ENCODE measurements at places on chromosomes 4 and X.

GRCh38 chr4:157220371-157220881, at the start of gene GRIA2:
TSS of gene GRIA2 (plus strand) at chr4:157220728. CDS start at chr4:157221043, 315 bp downstream.
- DNase-seq = no peak

DNA sequence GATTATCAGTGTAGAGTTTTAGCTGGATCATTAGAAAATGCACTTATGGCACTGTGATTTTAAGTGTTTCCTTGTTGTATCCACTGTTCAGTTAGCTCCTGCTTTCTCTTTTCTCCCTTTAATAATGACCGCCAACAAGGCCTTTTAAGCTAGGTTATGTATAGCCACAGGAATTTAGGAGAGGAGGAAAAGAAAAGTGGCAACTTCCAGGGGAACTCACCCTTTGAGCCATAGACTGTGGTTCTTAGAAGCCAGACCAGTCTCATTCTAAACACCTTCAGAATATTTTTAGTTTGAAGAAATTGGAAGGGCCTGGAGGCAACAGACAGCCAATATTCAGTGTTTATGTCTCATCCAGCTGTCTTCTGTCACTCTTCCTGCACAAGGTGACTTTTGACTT, 6.1 kb downstream of the FGF2 start:
- DNase-seq = no peak

- no peak for DNase-seq
Measured at GRCh38 chrX:2650865-2651264, 40.2 kb upstream of the CD99 start.

DNA sequence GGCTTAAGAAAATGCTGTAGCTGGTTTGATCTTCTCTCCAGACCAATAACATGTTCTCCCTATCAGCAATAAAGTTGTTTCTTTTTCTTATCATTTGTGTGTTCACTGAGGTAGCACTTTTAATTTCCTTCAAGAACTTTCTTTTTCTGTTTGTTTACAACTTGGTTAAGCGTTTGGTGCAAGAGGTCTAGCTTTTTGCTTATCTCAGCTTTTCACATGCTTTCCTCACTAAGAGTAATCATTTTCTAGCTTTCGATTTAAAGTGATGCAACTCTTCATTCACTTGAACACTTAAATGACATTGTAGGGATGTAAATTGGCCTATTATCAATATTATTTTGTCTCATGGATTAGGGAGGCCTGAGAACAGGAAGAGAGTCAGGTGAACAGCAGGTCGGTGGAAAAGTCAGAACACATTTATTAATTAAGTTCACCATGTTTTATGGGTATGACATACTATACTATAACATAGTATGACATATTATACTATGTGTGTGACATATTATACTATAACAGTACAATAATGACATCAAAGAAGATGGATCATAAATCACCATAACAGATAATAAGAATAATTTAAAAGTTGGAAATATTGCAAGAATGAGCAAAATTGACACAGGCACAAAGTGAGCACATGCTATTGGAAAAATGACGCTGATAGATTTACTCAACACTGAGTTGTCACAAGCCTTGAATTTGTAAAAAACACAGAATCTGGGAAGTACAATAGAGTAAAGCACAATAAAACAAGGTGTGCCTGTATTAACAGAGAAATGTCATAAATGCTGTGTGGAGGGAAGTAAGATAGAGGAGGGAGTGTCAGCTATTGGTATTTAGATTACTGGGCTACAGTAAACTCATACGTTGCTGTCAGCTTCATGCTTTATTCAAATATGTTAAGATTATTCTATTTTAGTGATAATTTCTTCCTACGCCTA, 218.6 kb upstream of the SLC7A11 start:
- DNase-seq = no peak

- DNase-seq = no peak
Measured at GRCh38 chr4:140121646-140122045, 32.3 kb downstream of the MAML3 start.

DNA sequence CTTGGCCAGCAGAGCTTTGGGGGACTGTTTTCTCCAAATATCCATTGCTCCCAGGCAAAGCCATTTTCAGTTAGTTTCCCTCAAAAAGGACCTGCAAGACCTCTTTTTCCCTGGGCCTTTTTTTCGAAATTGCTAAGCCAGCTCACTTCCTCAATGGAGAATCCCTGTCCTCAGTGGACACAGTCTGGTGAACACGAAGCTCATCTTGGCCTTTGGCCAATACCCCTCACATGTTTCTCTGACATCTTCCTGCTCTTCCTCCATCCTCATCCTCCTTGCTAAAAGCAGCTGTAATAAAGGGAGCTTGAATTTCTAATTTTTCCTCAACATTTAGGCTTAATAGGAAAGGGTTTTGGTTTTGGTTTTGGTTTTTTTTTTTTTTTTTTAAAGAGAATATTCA, 17.6 kb upstream of the PRPS1 start:
- DNase-seq = no peak
